T-helper 22 cell (primary cell): ENCODE measurements at places on chromosomes 5 and 9.

DNA sequence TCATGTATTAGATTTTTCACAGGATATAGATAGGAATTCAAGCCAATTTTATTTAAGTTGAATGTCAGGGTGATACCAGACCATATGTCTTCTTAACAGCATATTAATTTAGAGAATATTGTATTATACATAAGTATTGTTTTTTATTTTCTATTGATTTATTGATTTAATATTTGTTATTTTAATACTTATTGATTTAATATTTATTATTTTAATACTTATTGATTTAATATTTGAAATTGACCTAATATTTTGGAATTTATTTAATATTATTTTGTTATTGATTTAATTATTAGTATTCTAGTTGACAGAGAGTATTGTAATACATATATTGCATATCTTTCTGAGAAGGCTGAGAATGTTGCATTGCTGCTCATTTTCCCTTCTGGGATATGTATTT, 1411.8 kb upstream of the ACO1 start:
- no peak for DNase-seq

- DNase-seq = no peak
Measured at GRCh38 chr9:1837453-1838084, 177.6 kb upstream of the SMARCA2 start.

DNA sequence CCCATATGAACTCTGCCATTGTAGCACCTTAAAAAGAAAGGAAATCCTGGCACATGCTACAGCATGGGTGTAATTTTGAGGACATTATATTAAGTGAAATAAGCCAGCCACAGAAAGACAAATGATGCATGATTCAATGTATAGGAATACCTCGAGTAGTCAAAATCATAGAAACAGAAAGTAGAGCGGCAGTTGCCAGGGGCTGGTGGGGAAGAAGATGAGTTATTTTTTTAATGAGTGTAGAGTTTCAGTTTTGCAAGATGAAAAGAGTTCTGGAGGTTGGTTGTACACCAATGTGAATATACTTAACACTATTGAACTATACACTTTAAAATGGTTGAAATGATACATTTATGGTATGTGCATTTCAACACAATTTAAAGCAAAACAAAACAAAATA, 133.0 kb downstream of the ZDHHC21 start:
- DNase-seq = no peak

GRCh38 chr9:70639853-70640814, 225.7 kb upstream of the KLF9 start:
- no peak for DNase-seq

- DNase-seq = no peak
Measured at GRCh38 chr5:134714541-134714940, 23.8 kb upstream of the CAMLG start.

DNA sequence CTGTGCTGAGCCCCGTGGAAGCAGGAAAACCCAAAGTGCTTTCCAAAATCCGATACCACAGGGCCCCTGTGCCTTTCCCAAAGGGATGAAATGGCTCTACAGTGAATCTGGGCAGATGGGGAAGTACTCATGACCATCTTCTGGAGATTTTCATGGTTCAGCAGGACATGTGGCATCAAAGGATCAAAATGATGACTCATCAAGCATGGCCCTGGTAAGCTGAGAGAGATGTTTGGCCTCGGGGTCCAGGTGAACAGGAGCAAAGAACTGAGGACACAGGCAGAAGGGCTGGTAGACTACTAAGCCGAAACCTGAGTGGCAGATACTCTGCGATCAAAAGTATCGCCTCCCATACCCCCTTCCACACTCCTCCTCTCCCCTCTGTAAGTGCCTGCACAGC, 160.0 kb upstream of the EFNA5 start:
- no peak for DNase-seq

GRCh38 chr5:57662991-57663390, 180.4 kb upstream of the ACTBL2 start:
- no peak for DNase-seq

DNA sequence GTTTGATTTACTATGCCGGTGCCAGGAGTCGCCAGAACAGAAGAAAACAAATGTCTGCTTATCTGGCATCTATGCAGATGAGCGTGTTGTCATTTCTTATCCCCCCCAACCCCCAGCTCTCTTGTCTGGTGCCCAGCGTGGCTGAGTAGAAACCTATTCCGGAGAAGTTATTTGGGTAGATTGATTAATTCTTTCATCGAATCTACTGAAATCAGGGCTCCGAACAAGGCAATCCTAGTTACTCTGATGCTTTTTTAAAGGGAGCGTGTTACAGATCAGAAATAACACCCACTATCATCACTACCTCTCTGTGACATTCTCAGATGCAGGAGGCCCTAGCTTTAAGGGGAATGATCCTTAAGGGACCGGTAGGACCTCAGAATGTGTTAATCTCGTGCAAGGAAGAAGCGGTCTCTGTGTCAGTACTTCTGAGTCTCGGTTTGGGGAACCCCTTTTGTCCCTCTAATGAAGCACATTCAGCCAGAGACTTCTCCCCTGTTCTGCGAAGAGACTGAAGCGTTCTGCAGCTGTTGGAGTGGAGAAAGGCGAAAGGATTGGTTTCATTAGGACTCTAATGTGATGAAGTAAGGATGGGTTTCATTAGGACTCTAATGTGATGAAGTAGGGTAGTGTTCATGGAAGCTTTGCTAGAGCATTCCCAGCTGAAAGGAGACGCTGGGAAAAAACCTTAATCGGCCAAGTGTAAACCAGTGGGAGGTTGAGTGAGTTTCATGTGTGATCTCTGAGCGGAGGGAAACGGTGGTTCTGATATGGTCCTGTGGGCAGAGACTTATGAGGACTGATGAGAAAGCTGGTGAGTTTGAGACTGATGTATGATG, 1.5 kb downstream of the PIP5K1B start:
- no peak for DNase-seq

- DNase-seq = no peak
Measured at GRCh38 chr9:134877541-134877940, 3.1 kb upstream of the FCN2 start.

- DNase-seq = no peak
Measured at GRCh38 chr5:137632716-137633115, 103.2 kb downstream of the KLHL3 start.

DNA sequence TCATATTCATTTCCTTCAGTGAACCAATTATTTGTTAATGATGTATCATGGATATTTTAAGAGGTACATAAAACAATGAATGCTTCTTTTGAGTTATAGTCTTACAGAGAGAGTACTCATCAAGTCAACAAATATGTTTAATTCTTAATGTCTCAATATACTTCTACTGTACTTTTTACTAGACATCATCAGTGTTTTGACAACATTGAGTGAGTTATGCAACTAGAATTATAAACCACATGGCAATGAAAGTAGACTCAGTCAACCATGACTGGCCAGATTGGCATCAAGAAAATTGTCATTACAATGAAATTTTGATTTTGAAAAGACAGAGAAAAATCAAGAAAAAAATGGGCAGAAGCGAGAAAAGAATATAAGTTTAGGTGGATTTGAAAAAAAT, 1248.1 kb upstream of the CDH18 start:
- DNase-seq = no peak

- no peak for DNase-seq
Measured at GRCh38 chr5:166795756-166796155, 1495.7 kb upstream of the WWC1 start.

- DNase-seq = no peak
Measured at GRCh38 chr5:72465601-72466563, 41.3 kb downstream of the ZNF366 start.

GRCh38 chr9:16289639-16290038, 580.8 kb downstream of the BNC2 start:
- no peak for DNase-seq

GRCh38 chr5:137954131-137954879, 65.0 kb downstream of the PKD2L2 start:
- no peak for DNase-seq

GRCh38 chr9:137277329-137278041, at the start of gene TOR4A:
Gene TOR4A (plus strand): TSS chr9:137277726. CDS start chr9:137278690, 964 bp downstream.
- DNase-seq = no peak

DNA sequence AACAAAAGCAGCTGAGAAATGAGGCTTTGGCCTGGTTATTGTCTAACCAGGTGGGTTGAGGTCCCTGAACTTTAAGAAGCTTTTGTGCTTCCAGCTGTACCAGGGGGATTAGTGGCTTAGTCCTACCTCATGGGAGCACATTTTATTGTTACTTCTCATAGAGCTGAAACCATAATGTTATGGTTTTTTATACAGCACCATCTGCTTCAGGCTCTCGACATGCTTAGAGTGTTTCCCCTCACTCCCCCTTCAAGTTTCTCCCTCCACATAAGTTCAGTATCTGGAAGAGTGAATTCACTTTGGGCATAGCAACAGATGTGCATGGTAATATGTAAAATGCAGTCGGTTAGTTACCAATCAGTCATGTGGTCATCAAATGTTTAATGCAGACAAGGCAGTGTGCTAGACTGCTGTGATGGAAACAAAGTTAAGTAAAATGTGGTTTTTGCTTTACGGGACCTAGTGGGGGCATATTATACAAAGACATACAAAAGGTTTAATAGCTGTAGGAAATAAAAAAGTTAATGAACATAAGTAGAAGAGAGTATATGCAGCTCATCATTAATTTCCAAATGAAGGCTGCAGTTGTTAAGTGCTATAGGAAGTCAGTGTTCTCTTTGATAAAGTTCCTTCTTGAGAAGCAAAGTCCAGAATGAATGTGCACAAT, 95.9 kb upstream of the SPRY4 start:
- no peak for DNase-seq

DNA sequence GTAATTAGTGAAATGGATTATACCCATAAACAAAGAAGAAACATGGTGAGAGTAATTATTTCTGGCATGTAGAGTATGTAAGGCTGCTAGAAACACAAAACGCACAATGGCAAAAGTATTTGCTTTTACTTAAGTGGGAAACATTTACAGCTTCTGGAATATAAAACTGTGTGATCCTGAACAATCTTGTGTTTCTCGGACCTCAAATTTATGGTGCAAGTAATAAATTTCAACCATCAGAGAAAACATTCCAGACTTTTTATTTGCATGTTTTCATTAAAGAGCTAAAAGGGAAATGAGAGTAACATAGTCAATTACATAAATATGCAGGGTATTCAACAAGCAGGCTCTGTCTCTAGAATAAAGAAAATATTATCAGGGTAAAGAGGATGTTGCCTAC, 17.2 kb upstream of the PRR16 start:
- DNase-seq = no peak

DNA sequence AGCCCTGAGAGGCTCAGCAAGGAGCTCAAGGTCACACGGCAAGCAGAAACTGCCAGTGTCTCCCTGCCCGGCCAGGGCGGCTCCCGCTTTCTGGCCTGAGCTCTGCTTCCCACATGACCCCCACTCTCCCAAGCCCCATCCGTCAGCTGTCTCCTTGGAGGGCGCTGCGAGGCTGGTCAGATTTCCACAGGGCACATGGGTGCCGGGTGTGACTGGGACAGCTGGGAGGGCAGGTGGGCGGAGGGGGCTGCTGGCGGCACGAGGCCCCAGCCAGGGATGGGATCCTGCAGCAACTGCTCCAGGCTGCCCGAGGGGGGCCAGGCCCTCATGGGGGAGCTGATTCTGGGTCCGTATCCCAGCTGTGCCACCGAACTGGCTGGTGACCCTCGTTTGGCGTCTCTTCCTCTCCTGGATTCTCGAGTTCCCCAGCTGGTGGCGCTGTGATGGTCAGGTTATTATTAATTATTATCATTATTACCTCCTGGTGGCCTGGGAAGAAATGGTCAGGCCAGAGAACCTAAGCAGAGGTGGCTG, 12.9 kb upstream of the WDR38 start:
- no peak for DNase-seq

GRCh38 chr9:98471185-98471584, 215.7 kb upstream of the TBC1D2 start:
- DNase-seq = no peak

- no peak for DNase-seq
Measured at GRCh38 chr9:33177639-33178038, 10.5 kb upstream of the B4GALT1 start.

DNA sequence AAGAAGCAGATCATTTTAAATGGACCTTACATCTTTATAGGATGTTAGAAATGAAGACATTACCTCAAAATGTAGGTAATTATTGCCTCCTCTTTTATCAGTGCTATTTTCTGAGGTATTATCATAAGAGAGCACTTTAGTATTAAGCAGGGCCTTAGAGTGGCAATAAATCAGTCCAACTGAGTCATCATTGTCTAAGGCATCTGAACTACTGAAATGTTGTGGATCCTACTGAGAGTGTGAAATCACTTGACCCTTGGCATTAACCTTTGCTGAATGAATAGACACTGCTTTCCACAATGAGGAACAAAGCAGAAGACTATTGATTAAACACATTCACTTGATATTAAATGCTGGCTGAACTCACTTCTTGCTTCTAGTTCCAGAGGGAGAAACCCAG, 224.6 kb upstream of the ARRDC3 start:
- DNase-seq = no peak

DNA sequence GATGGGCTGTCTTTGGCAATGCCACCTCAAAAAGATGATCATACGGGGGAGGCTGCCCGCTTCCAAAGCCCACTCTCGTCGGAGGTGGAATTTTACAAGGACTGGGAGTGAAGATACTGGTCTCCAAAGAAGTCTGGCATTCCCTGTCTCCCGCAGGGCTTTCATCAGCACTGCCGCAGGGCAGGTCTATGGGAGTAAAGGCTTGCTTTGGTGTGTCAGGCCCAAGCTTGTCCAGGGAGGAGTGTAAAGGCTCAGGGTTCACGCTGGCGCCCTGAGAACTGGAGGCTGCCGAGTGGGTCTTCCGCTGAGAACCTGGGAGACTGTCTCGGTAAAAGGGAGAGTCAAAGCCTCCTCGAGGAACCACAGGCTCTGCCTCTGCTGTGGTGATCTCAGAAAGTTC, 27.0 kb downstream of the SPACA9 start:
- DNase-seq = no peak

DNA sequence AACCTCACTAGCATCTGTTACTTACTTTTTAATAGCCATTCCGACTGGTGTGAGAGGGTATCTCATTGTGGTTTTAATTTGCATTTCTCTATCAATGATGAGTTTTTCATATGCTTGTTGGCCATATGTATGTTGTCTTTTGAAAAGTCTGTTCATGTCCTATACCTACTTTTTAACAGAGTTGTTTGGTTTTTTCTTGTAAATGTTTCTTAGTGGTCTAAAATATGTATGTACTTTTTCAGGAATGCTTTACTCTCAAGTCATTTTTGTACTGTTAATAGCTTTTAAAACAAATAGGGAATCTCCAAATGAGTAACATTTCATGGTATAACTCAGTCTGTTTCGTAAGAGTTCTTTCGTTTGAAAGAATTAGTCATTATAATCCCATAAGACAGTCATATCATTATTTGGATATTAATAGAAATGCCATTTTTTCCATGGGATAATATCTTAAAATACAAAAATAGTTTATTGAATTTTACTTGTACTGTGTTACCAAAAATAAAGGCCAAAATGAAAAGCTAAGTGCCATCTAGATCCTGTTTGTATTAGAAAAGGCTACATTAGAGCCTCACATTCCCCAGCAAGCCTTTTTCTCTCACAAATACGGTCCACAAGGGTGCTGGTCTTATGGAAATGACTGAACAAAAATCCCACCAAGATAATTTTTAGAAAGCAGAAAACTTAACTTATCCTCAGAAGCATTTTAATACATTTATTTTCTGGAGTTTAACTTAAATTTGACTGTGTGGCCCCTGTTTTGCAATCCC, 247.7 kb downstream of the PJA2 start:
- no peak for DNase-seq

GRCh38 chr9:34783951-34784487, 74.1 kb upstream of the CCL21 start:
- DNase-seq = no peak
